ENCODE measurements at places on chromosomes 12 and 14.

GRCh38 chr14:22427771-22428231 lies 161.2 kb downstream of the DAD1 start:
- DNase-seq: peak; percentile 12

GRCh38 chr14:52951681-52952554 lies 1.1 kb upstream of the FERMT2 start:
- DNase-seq: peak; percentile 86

DNA sequence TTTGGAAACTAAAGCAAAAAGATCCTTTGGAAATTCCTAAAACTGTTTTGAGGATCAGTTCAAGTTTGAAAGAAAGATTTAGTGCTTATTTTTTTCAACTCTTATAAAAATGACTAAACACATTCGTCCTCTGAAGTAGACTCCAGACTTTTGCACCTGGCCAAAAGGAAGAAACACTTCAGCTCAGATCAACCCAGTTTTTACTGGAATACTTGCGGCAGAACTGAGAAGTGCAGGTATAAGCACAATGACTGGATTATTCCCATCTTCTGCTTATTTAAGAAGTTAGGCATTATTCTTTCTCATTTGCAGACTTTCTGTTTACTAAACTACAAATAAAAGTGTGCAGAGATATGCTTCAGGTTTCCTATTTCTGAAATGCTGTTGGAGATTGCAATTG lies 41.9 kb downstream of the PDE6H start:
- no peak for DNase-seq

- DNase-seq: peak; percentile 46
Observed at GRCh38 chr12:112170376-112170775, 45.0 kb downstream of the TRAFD1 start.

GRCh38 chr12:4483885-4484823 lies 38.5 kb upstream of the FGF6 start:
- no peak for DNase-seq

DNA sequence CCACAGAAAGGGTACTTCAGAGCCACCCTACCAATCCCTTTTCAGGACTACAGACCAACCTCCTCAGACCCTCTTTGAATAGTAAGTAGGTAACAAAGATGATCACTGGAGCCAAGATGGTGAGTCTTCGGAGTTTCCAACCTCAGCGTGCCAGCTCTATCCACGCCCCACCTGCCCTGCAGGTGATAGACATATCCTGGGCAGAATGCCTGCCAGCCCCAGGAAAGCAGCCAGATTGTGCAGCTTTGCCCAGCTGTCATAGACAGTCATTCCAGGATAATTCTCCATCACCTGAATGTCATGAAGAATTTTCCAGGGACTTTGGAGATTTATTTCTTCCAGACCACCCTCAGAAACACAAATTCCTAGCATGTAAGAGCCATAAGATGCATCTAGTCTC lies 434.4 kb downstream of the RGS6 start:
- DNase-seq: no peak

DNA sequence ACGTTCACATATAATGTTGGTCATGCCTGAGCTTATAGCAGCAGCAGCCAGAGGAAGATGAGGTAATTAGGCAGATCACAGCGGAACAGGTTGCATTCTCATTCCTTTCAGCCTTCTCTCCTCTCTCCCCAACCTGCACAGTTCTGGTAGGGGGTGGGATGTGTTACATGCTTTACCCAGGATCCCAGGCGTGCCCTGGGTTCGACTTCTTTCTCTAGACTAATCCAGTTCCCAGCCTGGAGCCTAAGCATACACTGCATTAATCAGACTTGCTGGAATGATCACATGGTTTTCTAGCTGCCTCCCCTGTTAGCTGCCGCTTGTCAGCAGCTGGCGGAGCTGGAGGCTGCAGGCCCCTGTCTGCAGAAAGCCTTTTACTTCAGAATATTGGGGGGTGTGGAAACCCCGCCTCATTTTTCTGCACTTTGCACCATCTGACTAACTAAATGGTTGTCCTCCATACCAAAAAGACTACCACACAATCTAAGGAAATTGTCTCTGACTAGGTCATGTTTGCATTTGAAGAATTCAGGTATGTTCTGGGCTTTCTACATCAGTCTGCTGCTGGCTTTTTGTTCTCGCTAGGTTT lies 46.0 kb upstream of the EVL start:
- no peak for DNase-seq

DNA sequence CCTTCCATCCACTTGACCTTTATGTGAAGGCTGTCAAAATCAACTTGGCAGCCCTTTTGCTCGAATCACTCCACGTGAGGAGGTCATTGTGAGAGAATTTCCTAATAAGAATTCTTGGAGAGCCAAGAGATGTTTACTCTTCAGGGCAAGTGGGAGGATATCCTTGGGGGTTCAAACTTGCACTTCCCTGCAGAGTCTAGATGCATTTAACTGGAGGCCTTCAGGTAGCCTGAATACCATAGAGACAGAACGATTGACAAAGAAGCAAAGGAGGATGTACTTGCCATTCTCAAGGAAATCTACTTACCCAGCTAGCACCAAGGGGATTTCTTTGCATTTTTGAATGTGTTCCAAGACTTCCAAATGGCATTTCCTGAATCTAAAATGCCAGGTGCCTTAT lies 1702.6 kb upstream of the FLRT2 start:
- DNase-seq: no peak

DNA sequence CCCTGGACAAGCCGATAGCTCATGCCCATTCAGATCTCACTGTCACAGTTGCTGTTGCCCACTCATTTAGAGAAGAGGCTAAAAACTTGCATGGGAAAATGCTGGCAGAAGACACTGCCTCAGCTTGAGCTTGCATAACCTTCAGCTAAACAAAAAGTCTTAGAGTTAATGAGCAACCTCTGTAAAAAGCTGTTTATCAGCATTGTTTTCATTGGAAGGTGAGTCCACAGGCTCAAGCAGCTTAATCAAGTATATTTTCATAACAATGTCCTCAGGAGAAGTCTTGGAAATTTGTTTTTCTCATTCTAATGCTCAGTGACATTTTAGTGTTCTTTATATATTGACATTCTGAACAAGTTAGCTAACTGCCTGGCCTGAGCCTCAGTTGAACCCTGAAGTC lies 872.9 kb downstream of the TMTC2 start:
- DNase-seq: no peak

DNA sequence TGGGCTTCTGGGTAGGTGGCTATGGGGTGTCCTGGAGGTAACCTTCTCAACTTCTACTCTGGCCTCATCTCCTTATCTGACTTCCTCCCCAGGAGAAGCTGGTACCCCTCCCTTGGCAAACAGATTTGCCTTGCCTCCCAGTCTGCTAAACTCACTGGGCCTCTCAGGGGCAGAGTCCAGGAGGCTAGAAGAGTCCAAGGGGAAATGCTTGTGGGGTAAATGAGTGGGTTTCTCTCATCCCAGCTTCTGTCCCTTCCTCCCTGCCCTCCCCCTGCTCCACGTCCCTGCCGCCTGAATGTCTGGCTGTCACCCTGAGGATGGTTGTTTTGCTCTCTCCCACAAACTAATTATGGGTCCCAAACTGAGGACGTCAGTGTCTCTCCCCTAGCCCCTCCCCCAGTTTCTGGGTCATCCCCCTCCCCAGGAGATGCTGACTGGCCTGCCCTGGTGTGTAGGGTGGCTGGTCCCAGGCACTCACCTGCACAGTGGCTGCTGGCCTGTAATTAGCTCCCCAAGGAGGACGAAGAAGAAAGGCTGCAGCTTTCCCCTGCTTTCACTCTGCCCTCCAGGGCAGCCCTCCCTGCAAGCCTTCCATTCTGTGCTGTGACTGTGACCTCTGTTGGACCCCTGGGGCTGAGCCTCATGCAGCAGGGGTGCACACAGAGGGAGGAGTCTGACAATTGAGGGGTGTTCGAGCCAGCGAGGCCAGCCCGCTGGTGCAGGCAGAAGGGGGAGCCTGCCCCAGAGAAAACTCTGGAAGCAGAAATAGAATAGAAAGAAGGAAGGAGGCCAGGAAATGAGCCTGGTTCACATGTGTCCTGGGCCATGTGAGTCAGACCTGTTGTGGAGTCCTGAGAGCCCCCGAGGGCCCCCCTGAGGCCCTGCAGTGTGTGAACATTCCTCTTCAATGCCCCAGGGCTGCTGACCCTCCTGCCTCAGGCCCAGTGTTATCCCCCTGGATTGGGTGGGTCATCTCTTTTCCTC lies at the start of gene LRP1-AS:
TSS of gene LRP1-AS (minus strand) at position 659 of the 984 bp plus-strand sequence.
- no peak for DNase-seq

- no peak for DNase-seq
Observed at GRCh38 chr12:62681306-62681705, 214.7 kb downstream of the MON2 start.

GRCh38 chr12:130142736-130143135 lies 19.5 kb upstream of the FZD10 start:
- DNase-seq: no peak

- DNase-seq: no peak
Observed at GRCh38 chr12:56785141-56785865, 22.2 kb downstream of the HSD17B6 start.

GRCh38 chr14:104803280-104803911 lies 2.5 kb downstream of the ZBTB42 start:
- DNase-seq: no peak

DNA sequence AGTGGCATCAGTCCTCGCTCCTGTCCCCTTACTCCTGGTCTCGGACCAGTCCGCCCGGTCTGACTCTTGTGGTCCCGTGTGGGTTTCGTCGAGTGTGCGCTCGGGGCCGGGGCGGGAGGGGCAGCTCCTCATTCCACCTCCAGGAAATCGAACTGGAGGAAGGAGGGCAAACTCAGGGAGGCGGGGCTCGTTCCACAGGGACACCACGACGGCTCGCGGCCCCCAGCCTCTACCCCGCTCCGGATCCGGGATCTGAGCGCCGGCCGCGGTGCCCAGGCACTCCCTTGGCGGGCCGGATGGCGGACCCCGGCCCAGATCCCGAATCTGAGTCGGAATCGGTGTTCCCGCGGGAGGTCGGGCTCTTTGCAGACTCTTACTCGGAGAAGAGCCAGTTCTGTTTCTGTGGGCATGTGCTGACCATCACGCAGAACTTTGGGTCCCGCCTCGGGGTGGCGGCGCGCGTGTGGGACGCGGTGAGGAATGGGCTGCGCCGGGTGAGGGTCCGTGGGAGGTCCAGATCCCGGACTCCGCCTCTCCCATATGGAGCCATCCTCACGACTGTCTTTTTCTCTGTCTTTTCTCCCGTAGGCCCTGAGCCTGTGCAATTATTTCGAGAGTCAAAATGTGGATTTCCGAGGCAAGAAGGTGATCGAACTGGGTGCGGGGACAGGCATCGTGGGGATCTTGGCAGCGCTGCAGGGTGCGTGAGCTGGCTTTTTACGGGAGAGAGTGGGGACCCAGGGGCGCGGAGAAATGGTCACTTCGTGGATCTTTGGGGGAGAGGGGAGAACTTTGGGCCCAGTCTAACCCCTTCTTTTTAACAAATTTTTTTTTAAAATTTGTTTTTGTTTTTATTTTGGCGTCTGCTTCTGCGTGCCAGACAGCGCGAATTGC lies at the start of gene EEF1AKMT3:
TSS of gene EEF1AKMT3 (plus strand) at position 186 of the 894 bp plus-strand sequence. CDS start at position 297, 111 bp downstream.
- peak; percentile 57 for DNase-seq

GRCh38 chr14:25032092-25032784 lies 17.7 kb downstream of the STXBP6 start:
- DNase-seq: no peak

GRCh38 chr12:62643486-62643885 lies 176.9 kb downstream of the MON2 start:
- no peak for DNase-seq

DNA sequence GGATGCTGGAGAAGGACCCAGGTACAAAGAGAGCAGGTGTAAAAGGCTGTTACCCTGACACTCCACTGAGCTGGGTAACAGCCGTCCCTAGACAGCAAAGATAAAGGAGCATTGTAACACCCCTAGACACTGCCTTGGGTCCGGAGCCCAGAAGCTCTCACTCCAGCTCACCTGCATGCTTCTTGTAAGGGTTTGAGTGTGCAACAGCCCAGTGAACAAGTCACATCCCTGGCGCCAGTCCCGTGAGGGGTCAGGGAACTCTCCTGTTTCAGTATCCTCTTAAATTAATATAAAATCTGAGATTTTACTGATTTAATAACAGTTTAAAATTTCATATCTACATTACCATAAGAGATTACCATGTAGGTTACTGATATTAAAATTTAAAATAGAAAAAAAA lies 124.8 kb upstream of the LMO3 start:
- DNase-seq: no peak

DNA sequence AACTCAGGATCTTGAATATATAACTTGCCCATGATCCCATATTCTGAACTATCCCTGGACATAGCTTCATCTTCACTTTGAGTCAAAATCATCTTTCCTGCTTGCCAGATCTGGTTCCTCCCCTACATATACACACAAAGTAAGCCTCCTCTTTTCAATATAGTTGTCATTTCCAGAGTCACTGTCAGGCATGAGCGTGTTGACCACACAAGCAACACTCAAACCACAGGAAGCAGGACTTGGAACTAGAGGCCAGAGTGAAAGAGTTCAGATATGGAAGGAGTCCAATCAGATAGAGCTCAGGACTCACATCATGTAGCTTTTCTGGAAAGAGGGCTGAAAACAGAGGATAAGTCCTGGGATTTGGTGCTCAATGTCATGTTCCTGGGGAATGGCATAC lies 1140.6 kb downstream of the BCL11B start:
- no peak for DNase-seq

- no peak for DNase-seq
Observed at GRCh38 chr12:74488134-74488533, 49.5 kb upstream of the ATXN7L3B start.

DNA sequence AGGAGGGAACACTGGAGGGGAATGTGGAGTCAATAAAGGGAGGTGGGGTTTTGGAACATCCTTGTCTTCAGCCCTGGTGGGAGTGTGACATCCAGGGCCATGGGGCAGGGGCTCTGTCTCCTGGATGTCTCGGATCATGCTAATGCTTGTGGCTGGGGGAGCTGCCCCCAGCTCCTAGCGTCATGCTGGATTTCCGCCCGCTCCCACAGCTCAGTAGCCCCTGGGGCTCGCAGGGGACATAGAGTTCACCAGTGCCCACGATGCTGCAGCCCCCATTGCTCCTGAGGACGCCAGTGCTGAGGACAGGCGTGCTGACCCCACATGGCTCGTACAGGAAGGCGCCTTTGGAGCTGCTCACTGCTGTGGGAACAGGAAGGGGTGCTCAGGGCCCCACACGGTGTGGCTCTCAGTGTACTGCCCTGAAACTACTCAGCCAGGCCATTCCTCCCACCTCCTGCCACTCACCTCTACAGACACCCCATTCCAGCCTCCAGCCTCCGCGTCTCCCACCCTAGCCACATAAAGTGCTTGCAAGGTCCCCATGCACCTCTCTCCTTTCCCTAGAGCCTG lies 9.5 kb upstream of the KRT84 start:
- no peak for DNase-seq
